NCI-H748 treated with DMSO at 0.1 percent for 48 hours (cell line): ENCODE measurements at places on chromosomes 16 and 17.
A peak's percentile ranks its signal among the peaks of the same experiment; 100 is the strongest.

DNA sequence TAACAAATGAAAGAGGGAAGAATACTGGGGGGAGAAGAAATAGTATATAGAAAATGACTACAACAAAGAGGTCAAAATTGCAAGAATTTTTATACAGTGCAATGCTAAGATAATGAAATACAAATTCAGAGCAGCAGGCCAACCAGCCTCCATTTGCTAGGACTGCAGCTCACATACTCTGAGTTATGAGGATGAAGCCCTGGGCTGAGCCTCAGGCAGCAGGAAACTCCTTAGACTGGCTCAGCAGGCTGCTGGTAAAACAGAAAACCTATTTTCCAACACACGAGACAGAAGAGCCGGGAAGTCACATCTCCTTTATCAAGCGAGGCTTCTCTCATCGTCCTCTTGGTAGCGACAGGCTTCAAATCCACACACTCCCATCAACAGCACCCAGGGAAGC is 296.5 kb downstream of the SLC39A11 start:
- DNase-seq = no peak

- no peak for DNase-seq
Measured at GRCh38 chr16:3321816-3322215, 16.5 kb downstream of the ZNF75A start.

- no peak for DNase-seq
Measured at GRCh38 chr17:45227101-45227925, 5.6 kb downstream of the FMNL1 start.

GRCh38 chr17:27977751-27978688 is 64.5 kb upstream of the NLK start:
- DNase-seq = no peak

GRCh38 chr17:48642059-48642842 is 16.1 kb upstream of the HOXB9 start:
- DNase-seq = no peak

DNA sequence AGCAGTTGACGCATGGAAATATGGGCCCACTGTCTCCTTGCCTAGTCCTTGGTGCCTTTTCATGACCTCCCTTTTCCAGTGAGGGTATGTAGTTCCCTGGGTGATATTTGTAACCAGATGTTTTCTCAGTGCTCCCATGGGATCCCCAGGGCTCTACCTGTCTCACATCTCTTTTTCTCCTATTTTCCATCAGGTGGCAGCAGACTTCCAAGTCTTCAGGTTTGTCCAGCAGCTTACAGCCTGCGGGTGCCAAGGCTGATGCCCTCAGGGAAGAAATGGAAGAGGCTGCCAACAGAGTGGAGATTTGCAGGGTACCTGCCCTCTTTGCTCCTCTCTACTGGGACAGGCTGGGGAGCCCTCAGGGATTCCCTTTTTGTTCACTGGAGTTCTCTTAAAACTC is 89.1 kb downstream of the ELAC2 start:
- no peak for DNase-seq

GRCh38 chr17:75872434-75873351 is 5.7 kb downstream of the TRIM47 start:
- no peak for DNase-seq

DNA sequence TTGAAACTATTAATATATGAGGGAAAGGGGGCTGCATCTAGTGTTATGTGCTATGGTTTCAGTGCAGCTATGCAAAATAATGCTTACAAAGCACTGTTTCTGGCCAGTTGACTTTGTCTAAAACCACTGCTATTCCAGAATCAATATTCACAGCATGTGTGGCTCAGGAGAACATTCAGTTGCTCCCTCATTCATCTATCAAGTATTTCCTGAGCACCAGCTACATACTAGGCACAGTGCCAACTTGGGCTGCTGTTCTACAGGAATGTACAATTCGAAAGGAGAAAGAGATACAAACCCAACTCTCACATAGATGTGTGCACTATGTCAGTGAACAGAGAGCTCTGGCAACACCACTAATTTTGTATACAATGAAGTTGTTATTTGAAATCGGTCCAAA is 183.0 kb downstream of the PHKB start:
- DNase-seq = no peak

- no peak for DNase-seq
Measured at GRCh38 chr16:50842589-50842988, 100.7 kb downstream of the CYLD start.

GRCh38 chr17:64155751-64156544 is 26.0 kb upstream of the ERN1 start:
- no peak for DNase-seq

- DNase-seq = no peak
Measured at GRCh38 chr17:77054936-77055335, 85.8 kb upstream of the SEC14L1 start.

DNA sequence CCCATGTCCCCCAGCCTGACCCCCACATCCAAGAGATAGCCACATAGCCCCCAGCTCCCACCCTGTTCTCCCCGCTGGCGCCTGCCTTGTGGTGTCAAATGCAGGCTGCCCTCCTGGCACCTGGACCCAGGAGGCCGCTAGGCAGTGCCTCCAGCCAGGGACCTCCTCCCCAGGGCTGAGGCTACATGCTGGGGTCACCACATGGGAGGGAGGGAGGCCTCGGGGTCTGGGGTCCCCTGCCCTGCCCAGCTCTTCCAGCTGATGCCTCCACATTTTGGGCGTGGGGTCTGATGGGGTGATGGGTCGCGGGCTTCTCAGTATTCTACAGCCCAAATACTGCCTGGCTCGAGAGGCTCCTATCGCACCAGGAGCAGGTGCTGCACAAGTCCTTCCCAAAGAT is 9.5 kb downstream of the TBC1D26 start:
- DNase-seq = no peak

DNA sequence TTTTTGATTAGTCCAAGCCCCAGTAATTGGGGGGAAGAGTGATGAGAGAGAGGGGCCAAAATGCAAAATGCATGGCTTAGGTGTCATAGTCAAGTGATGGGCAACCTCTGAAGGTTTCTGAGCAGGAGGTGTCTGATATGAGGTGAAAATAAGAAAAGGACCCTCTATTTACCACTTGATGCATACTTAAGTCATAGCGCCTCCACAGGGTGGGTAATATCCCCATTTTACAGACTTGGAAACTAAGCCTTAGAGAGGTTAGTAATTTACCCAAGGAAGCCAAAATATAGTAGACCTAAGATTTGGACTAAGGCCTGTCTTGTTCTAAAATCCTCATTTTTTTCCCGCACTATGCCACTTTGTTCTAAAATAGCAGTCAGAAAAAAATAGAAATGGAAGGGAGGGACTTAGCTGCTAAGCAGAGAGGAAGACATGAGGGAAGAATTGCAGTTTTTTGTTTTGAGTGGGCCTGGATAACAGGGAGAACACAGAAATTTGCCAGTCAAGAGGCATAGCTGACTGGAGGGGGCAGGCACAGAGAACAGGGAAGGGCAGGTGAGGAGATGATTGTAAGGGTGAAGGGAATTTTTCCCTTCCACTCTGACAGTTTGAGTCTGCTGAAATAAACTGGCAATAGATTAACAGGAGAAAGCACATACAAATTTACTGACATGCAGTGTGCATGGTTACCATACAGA is 2.3 kb upstream of the GRB2 start:
- no peak for DNase-seq

GRCh38 chr17:36854982-36855381 is 82.3 kb upstream of the LHX1 start:
- no peak for DNase-seq

- no peak for DNase-seq
Measured at GRCh38 chr17:385178-385835, 32.7 kb upstream of the RPH3AL start.

- no peak for DNase-seq
Measured at GRCh38 chr17:62653826-62654761, 26.6 kb downstream of the MRC2 start.

- no peak for DNase-seq
Measured at GRCh38 chr17:38587947-38588787, 17.6 kb downstream of the SRCIN1 start.

- no peak for DNase-seq
Measured at GRCh38 chr17:28968231-28968913, 17.1 kb upstream of the PHF12 start.

DNA sequence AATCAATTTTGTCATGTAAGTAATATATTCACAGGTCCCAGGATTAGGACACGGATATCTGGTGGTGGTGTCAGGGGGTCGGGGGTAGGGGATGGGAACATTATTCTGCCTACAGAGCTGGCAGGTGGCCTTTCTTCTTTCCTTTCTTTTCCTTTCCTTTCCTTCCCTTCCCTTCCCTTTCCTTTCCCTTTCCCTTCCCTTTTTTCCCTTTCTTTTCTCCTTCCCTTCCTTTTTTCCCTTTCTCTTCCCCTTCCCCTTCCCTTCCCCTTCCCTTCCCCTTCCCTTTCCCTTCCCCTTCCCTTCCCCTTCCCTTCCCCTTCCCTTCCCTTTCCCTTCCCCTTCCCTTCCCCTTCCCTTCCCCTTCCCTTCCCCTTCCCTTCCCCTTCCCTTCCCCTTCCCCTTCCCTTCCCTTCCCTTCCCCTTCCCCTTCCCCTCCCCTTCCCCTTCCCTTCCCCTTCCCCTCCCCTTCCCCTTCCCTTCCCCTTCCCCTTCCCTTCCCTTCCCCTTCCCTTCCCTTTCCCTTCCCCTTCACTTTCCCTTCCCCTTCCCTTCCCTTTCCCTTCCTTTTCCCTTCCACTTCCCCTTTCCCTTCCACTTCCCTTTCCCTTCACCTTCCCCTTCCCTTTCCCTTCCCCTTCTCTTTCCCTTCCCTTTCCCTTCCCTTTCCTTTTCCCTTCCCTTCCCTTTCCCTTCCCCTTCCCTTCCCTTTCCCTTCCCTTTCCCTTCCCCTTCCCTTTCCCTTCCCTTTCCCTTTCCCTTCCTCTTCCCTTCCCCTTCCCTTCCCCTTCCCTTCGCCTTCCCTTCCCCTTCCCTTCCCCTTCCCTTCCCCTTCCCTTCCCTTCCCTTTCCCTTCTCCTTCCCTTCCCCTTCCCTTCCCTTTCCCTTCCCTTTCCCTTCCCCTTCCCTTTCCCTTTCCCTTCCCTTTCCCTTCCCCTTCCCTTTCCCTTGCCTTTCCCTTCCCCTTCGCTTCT is 145.9 kb downstream of the PRKCB start:
- no peak for DNase-seq

GRCh38 chr16:79192904-79193303 is 407.6 kb downstream of the MAF start:
- no peak for DNase-seq

GRCh38 chr17:40340880-40341807 is 23.4 kb downstream of the GJD3 start:
- peak; percentile 46 for DNase-seq

GRCh38 chr17:40615068-40615840 is 32.4 kb downstream of the SMARCE1 start:
- peak; percentile 23 for DNase-seq

GRCh38 chr17:7380855-7381683 is at the start of gene TNK1:
Gene TNK1, plus strand, starts transcription at chr17:7381089. Its CDS starts 1,838 bp downstream, at chr17:7382927.
- DNase-seq = peak; percentile 35

DNA sequence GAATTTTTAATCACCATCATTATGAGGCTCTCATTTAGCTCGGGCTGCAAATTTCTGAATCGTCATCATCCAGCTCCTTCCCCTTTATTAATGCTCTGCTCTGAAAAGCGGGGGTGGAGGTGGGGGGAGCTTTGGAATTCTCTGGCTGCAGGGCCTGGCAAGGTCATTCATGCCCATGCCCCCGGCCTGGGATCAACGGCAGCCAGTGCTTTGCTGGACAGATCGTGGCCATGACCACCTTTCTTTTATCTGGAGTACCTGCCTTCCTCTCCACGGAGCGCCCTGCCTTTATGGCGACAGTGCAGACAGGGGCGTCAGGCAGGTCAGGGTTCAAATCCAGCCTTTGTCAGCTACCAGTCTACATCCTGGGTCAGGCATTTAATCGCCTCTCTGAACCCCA is 5.1 kb upstream of the CPSF4L start:
- DNase-seq = no peak

GRCh38 chr16:12462426-12463280 is 341.0 kb downstream of the CPPED1 start:
- DNase-seq = no peak

DNA sequence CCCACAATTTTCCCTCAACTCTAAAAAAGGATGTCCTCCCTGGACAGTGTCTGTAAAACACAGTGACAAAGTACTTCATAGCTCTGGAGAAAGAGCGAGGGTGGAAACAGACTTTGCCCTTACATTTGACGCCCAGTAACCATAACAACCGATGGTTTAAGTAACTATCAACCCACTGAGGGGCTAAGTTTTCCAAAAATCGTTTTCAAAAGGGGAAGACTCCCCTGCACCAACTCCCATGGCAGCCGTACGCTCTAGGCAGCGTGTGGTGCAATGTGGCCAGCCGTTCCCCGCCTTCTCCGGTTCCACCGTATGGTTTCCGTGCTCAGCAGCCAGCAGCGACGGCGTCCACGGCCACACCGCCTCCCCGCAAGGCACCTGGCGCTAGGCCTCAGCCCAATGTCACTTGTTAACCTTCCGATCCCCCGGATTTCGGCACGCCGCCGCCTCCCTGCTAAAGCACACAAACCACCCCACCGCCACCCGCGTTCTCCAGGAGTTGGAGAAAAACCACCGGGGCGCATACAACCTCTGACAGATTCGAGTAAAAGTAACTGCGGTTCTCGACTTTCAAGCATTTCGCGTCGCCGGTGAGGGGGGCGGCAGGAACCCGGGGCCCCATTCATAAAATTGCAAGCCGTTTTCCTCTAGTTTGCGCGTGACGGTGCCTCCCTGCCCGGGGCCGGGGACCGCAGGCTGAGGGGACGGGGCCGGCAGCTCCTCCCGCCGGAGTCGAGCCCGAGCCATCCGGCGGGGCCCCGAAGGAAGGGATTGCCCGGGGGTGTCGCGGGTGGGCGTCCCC is 661 bp downstream of the TEX2 start:
- DNase-seq = peak; percentile 33

- DNase-seq = no peak
Measured at GRCh38 chr17:80601146-80601545, 56.5 kb downstream of the RPTOR start.

GRCh38 chr17:8096541-8096940 is 9.0 kb upstream of the ALOX12B start:
- no peak for DNase-seq

- DNase-seq = no peak
Measured at GRCh38 chr17:28711723-28712031, at the start of gene PROCA1. Gene PROCA1, minus strand, starts transcription at chr17:28711888. Its CDS starts 228 bp downstream, at chr17:28711660.

GRCh38 chr16:88978608-88979346 is 1.8 kb upstream of the CBFA2T3 start:
- DNase-seq = no peak

DNA sequence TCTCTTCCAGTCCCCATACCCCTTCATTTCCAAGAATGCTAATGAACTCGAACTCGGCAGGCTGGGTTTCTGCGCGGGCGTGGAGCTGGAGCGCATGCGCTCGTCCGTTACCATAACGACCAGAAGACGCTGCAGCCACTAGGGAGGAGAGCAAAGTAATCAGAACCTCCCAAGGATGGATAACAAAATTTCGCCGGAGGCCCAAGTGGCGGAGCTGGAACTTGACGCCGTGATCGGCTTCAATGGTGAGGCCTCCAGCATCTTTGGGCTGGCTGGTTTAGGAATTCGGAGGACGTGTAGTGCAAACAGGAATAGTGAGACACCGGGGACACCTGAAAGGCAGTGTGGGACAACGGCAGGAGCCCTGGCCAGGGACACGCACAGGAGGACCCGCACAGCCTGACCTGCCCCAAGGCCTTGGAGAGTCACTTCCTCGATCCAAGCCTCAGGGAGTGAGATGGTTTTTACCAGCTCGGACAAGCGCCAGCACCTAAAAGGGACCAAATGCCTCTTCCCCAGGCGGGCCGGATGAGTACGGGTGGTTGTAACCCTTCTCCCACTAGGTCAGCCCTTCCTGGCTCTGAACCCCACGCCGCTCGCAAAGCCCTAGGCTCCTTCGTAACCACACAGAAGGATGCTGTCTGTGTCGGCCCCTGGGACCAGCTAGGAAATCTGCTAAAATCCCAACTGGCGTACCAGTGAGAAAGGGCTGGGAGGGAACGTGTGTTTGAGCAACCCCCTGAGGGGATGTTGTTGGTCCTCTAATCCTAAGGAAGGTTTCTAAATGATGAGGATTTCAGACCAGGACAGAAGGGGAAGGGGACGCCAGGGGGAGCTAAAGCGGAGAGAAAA is at the start of gene CFAP52:
Gene CFAP52 (plus strand): TSS at position 122 of the 852 bp plus-strand sequence. CDS start 54 bp downstream, at position 176.
- peak; percentile 78 for DNase-seq
